GM10248 (cell line): ENCODE measurements at places on chromosomes 3 and 15.

GRCh38 chr3:102354818-102355515 lies 79.8 kb upstream of the ZPLD1 start:
- no peak for DNase-seq

DNA sequence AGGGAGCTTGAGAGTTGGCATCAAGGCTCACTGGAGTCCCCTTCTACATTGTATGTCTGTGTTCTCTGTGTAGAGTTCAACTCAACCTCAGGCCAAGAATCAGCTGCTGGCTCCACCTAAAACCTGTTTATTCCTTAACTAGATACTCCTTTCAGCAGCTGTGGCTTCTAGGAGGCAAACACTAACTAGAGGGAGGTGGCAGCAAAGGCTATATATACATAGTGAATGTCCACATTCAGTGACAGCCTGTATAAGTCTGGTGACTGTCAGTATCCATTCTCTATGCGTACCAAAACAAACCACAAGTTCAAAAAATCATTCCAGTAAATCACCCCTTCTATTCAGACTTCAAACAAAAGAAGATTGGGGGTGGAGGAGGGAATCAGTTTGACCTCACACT lies 184.3 kb downstream of the CDIN1 start:
- no peak for DNase-seq

DNA sequence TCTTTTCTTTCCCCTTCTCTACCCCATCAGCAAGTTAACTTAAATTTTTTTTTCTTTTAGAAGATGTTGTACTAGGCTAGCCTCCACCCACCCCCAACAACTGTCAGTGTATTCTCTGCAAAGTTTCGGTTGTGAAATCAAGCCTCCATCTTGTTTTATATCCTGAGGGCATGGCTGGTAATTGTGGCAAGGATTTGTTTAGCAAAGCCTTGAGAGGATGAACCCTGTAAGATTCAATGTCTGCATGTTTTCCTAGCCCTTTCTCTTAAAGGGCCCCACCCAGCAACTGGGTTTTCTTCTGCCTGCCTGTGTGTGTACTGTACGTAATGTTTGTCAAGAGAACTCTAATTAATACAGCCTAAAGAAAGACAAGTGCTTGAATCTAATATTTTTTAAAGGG lies 475.3 kb downstream of the FHIT start:
- no peak for DNase-seq

DNA sequence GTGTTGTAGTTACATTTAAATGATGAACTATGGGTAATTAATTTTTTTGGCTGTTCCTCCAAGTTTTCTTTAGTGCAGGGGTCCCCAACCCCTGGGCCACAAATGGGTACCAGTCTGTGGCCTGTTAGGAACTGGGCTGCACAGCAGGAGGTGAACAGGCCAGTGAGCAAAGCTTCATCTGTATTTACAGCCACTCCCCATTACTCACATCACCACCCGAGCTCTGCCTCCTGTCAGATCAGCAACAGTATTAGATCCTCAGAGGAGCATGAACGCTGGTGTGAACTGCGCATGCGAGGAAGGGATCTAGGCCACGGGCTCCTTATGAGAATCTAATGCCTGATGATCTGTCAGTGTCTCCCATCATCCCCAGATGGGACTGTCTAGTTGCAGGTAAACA lies 75.9 kb upstream of the RPL35A start:
- no peak for DNase-seq

GRCh38 chr3:49020330-49021212 lies 1.4 kb upstream of the NDUFAF3 start:
- DNase-seq = peak; percentile 54

DNA sequence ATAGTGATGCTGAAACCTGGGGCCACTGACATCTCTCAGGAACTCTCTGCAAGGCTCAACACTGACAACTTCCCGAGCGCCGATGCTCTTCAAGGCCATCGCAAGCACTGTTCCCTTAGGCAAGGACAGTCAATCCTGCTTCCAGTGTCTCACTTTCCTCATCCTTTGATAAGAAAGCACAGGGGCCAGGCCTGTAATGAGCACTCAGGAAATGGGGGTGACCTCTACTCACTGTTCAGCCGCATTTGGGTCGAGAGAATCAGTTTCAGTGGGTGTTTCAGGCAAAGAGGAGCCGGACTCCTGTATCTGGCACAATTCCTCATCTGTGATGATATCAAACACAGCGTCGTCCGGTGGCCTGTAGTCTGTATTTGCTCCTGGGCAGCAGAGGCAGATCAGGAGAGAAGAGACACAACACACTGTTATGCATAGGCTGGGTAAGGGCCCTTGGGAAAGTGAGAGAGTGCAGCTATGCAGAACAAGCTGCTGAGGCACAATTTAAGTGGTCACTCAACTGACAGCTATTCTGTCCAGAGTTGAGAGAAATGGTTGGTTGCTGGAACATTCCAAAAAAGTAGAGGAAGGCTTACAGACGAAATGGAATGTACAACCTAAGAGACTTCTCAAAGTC lies 11.9 kb downstream of the CXCR6 start:
- DNase-seq = no peak

DNA sequence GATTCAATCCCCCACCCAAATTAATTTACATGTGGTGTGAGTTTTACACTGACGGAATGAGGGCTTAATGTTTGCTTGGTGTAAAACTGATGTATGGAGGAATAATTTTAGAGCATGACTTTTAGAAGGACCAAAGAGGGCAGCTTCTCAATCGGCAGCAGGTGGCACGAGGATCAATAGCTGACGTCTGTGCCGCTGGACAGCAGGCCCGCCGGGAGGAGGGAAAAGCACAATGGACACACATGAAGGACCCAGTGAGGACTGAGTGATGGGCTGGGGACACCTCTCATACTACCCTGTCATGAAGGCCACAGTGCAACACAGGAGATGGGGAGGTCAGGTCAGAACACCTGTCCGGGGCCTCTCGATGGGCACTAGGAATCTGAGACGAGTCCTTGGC lies 61.4 kb upstream of the NSMCE3 start:
- no peak for DNase-seq

GRCh38 chr3:71589132-71589531 lies 5.6 kb upstream of the FOXP1 start:
- DNase-seq = no peak

GRCh38 chr15:93072411-93073394 lies 16.3 kb downstream of the RGMA start:
- no peak for DNase-seq

DNA sequence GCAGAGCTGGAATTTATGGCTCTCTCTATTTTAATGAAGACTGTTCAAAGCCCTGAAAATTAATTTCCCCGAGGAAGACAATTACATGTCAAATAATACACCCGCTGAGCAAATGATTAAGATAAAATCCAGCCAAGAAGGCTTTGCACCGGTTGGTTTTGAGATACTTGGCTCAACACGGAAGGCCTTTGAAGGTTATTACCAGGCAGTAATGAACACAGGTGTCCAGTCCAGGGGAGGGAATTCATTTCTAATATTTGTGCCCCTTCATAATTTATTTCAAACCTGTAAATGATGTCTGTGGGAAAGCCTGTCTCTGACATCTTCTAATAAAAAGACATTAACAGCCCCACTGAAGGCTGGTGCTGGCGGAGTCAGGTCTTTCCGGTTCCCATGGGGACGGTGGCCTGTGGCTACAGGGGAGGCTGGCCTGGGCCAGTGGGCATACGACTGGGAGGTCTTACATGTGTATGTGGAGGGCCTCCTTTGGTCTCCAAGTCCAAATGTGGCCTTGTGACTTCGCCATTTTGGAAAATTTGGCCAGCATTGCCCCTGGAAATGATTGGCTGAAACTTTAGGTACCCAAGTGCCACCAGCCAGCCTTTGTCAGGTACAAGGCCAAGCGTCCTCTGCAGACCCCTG lies 49.9 kb upstream of the IQSEC1 start:
- DNase-seq = no peak
